ENCODE measurements at places on chromosomes 2 and 18.

- DNase-seq: no peak
Measured at GRCh38 chr2:45622336-45623075, 11.4 kb upstream of the SRBD1 start.

DNA sequence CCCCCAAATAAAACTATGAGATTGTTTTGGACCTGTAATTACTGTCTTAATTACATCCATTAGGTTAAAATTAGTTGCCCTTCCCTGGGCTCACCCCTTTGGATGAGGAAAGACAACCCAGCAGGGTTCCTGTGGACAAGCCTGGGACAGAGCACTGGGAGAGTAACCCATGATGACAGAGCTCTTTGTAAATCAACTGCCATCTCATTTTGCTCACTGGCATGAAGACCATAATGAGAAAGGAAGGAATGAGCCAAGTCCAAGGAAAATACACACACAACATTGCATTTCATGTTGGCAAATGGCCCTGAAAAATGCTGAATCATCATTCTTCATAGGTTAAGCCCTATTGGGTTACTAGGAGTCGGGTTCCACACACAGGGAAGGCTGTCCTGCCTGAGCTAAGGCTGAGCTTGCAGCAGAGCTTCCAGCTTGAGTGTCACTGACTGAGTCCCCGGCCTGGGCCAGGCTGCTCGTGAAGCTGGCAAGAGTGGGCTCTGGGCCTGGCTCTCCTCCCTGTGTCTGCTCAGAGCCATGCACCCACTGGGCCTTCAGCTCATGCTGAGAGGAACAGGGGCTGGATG, 94.1 kb upstream of the ACAA2 start:
- DNase-seq: peak; percentile 57

- DNase-seq: no peak
Measured at GRCh38 chr2:2410987-2411386, 79.9 kb upstream of the MYT1L start.

GRCh38 chr2:15782009-15782751, 158.2 kb upstream of the MYCN start:
- no peak for DNase-seq

- no peak for DNase-seq
Measured at GRCh38 chr2:39781697-39782096, 2.6 kb upstream of the THUMPD2 start.

DNA sequence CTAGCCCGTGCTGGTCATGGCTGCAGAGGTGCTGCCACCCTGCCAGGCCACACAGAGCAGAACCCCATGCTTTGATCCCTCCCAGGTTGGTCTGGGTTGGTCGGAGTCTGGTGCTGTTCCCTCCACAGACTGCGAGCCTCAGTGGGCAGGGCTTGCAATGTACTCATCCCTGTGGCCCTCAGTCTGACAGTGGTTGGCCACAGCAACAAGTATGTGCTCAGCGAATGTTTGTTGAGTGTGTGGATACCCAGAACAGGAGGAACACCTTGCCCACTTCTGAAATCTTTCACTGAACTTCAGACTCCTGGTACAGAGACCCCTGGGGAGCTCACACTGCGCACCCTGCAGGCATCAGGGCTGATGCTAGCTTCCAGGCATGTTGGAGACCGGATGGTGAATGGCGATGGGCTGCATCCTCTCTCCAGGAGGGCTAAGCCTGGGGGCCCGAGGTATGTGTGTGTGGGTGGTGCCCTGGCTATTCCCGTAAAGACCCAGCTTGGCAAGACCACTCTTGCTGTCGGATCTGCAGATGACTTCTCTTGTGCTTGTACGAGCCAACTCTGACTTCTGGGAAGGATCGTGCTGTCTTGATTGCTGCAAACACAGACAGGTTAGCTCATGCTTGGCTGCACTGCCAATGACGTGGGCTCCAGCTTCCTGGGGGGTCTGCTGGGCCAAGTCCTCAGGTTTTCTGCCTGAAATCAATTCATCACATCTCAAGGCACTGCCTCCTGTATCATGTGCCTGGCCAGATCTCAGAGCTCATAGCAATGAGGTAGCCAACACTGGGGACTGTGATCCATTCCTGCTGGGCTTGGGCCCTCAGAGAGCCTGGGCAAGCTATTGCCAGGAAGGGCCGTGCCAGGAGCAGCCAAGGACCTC, 43.7 kb downstream of the RHOB start:
- DNase-seq: no peak

GRCh38 chr2:39625927-39626270, 39.8 kb upstream of the TMEM178A start:
- DNase-seq: no peak

DNA sequence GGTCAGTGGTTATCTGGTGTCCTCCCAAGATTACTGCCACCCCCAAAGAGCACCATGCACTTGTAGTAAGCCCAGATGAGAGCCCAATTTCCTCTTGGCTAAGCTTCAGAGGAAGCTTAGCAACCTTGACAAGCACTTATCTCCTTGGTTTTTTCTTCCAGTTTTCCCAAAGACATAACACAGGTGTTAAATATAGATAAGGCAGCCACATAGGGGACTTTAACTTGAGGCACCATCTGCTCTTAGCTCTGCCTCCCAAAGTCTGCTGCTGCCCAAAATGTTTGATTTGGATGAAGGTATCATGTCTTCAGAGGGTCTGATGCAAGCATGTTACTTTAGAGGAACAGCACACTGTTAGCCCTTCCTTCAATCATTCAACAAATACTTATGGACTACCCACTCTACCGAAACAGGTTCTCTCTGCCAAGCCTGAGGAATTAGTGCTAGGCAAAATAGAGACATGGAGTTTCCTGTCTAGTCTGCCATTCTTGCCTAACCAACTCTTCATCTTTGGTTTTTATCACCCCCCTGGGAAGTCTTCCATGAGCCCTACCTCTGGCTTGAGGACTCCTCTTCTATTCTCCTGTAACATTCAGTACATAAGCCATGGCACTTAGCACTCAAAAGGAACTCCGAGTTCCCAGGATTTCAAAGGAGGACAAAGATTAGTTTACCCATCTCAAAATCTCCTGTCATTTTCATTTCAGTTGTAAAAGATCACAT, 73.7 kb downstream of the SP3 start:
- no peak for DNase-seq

- no peak for DNase-seq
Measured at GRCh38 chr2:30956995-30957394, 149.7 kb upstream of the CAPN13 start.

GRCh38 chr2:149098701-149099100, 60.2 kb downstream of the LYPD6B start:
- DNase-seq: peak; percentile 27

GRCh38 chr2:9205486-9205885, 1.1 kb upstream of the ASAP2 start:
- no peak for DNase-seq

GRCh38 chr2:95372845-95373244, 29.7 kb upstream of the FAHD2A start:
- DNase-seq: no peak

DNA sequence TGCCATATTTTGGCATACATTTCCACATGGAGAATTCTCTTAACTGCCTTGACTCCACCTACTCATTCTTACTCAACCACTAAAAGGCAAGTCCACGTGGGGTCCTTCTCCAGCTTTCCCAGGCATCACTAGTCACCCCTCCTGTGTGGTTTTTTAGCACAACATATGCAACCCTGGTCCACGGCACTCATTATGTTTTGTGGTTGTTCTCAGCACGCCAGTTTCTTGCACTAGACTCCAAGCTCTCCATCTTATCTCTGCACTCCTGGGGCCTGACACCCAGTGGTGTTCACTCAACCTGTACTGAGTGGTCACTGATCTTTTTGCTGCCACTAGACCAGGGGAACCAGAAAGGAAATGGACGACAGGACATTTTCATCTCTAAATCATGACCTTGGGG, 18.0 kb downstream of the MARCHF4 start:
- DNase-seq: no peak

- no peak for DNase-seq
Measured at GRCh38 chr2:212384027-212384426, 154.6 kb downstream of the ERBB4 start.

GRCh38 chr2:227860221-227860641, 11.2 kb upstream of the DAW1 start:
- DNase-seq: no peak

GRCh38 chr18:38789141-38789540, 1223.5 kb upstream of the CELF4 start:
- DNase-seq: no peak

DNA sequence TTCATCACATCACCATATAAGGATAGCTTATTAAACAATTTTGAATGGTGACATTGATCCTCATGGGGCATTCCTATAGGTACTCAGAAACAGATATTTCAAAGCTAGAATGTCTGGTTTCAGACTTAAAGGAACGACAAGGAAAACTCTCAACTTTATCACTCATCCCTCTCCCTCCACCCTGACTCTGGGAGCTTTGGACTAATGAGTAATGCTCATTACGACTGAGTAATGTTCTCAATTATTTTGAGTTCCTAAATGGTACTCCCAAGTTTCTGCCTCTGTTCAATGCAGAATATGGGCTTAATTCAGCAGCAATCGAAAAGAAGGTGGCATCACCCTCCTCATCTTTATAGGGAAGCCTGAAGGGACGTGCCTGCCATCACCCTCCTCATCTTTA, 43.4 kb downstream of the RFX8 start:
- no peak for DNase-seq

GRCh38 chr2:221134718-221135117, 437.4 kb downstream of the EPHA4 start:
- DNase-seq: no peak

DNA sequence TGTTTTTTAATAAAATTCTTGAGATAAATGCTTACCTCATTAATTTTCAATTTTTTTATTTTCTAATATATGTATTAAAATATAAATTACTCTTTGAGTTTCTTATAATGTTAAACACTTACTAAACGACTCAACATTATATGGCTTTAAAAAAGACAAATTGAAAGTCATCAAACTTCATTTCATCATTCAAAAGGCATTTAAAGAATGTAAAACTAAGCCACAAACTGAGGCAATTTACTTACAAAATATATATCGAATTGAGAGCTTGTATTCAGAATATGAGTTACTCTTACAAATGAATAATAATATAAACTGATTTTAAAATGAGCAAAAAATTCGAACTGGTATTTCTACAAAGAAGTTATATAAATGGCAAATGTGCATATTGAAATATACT, 1262.2 kb upstream of the PIK3C3 start:
- DNase-seq: peak; percentile 42

DNA sequence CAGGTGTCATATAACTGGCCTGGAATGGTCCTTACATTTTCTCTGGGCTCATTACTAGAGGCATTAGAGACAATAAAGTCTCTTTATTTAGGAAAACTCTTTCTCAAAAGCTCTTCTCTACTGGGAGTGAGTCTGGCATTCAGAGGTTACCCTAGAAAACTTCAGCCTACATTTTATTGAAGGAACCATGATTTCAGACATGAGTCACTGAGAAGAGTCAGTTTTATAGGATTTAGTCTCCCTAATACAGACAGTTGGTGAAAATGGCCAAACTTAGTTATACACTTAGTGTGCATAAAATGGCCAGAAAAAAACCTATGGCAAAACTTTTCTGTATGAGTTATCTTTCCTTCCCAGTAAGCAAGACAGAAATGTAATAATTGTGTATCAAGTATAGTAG, 689.4 kb downstream of the ZEB2 start:
- no peak for DNase-seq

DNA sequence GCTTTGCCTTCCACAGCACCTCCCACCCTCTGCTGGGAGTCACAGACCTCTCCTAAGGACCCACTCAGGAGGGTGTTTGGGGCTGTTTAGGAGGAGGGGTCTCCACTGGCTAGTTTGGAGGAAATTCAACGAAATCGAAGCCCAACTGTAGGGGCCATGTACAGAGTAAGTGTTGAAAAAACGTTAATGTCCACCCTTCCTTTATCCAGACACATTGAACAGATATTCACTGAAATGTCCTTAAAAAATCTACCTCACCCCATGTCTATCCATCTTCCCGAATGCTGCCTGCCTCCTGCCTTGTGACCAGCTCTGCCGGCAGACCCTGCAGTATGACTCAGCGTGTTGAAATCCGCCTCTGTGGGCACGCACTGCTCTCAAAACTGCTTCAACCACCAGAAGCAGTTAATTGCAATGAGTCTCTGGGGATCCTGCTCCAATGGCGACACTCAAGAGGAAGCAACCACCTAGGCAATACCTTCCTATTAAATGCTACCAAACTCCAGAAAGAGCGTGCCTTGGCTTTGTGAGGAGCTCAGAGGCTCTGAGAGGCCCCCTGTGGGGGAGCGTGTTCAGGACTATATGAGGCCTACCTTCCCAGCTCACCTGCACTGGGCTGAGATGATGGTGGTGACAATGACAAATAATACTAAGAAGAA, 61.4 kb upstream of the RTN4 start:
- DNase-seq: peak; percentile 96

DNA sequence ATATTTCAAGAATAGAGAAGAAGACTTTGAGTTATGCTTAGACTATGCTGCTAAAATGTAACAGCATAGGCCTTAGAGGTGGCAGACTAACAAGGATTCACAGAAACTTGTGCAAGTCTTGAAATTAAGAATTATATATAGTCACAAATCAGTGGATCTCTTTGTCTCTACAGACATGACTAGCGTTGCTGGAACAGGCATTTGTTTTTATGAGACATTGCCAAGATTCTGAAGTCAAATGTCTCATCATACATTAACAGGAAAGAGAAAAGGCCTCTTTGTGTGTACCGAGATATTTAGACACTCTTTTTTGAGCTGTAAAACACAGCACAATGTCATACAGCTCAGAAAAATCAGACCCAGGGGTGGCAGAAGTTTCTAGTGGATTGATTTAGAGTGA, 207.1 kb downstream of the TMX3 start:
- no peak for DNase-seq

DNA sequence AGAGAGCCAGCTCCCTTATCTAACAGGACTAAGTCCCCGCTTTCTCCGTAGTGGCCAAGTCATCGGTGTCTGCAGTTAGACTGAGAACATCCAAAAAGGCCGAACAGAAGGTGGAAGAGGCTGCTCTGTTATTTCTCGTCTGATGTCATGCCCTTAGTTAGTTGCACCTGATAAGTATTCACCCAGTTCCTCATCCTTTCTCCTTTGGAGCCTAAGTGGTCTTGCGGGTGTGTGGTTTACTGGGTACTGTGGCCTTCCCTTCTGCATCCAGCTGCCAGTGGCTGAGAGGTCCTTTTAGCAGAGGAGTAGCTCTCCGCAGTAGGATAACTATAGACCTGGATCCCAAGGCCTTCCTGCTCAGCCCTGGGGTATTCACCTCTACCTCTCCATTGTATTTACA, 211.6 kb downstream of the BCL2 start:
- no peak for DNase-seq

DNA sequence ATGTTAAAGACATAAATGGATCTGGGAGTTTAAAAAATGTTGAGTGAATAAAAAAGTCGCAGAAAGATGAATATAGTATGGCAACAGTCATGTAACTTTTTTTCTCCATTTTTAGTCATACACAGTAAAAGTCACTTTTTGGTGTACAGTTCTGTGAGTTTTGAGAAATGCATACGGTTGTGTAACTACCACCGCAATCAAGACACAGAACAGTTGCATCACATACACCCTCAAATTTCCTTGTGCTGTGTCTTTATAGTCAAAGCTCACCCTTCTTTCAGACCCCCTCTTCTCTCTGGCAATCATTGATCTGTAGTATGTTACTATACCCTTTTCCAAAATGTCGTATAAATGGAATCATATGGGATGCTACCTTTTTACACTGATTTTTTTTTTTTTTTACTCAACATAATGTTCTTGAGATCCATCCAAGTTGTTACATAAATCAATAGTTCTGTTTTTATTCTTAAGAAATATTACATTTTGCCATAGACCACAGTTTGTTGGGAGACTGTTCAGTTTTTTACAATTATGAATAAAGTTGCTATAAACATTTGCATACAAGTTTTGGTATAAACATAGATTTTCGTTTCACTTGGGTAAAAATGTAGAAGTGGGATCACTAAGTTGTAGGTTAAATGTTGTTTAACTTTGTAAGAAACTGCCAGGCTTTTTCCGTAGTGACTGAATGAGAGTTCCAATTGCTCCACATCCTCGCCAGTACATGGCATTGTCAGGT, 35.4 kb upstream of the AGFG1 start:
- DNase-seq: no peak

All from adipocyte (in vitro differentiated cells).